ENCODE measurements at places on chromosomes 7 and 10. TPM values are rescaled to one million over a fixed set of nuclear protein-coding genes. Genes with fewer than 3 reads are reported as not detected.

The SLC13A4 gene
- total RNA-seq: not detected

The PNLIP gene
- total RNA-seq: not detected

The NRP1 gene
- total RNA-seq: 34.3 TPM

The CDK6 gene
- 76.1 TPM for total RNA-seq

The EBLN1 gene
- not detected for total RNA-seq
